ENCODE measurements at places on chromosomes 6 and 20. TPM values are rescaled to one million over a fixed set of nuclear protein-coding genes. Genes with fewer than 3 reads are reported as not detected.

The SALL4 gene
- total RNA-seq = not detected

DNA sequence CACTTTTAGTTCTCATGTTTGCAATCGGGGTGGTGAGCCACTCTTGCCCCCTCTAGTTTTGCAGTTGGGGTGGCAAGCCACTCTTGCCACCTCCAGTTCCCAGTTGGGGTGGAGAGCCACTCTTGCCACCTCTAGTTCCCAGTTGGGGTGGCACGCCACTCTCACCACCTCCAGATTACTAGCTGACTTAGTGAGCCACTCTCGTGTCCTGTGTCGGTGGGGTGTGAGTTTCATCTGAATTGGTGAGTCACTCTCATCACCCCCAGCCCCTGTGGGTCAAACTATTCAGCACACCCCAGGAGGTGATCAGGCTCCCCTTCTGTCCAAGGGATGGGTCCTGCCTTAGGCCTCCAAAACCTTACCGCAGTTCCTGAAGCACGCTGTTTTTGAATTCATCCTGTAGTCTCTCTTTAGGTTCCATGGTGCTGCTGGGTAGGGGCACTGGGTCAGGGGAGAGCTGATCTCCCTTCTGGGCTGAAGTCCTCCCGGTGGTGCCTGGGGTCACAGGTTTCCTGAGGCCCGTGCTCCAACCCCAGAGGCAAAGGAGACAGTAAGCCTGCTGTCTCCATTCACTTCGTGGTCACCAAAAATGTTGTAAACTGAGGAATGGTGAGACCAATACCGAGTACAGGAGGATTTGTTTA, 224.2 kb upstream of the SYNCRIP start:
- no peaks in the 10 kb centered on the region for H3K36me3 ChIP-seq
- no peaks in the 10 kb centered on the region for H3K4me1 ChIP-seq
- peak overlapping the region; percentile 52 for H3K4me3 ChIP-seq
- H3K27me3 ChIP-seq = no peaks in the 10 kb centered on the region
- no peak for DNase-seq

The PTCHD4 gene
- 1.3 TPM for total RNA-seq

- H3K4me1 ChIP-seq = no peaks in the 10 kb centered on the region
- peak overlapping the region; percentile 79 for H3K4me3 ChIP-seq
These were observed 3.6 kb downstream of the PPP1R10 start for GRCh38 chr6:30613251-30614043.

DNA sequence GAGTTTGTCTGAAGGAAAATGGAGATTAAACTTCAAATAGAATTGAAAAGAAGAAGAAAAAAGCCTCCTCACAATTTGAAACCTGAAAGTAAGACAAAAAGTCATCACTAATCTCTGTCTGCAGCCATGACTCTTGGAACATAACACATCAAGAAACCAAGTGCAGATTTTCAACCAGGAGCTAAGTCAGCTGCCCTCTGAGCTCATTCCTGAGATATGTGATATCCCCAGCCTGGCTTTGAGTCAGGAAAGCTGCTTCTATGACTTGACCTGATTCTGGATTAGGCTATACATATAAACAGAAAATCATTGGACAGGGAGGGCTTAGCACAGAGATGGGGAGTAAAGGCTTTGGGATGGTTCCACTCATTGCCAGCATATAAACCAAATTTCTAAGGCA, 891.4 kb downstream of the TFAP2A start:
- H3K27me3 ChIP-seq = no peaks in the 10 kb centered on the region
- no peak overlapping the region for H3K27ac ChIP-seq
- no peak overlapping the region for H3K4me3 ChIP-seq
- no peaks in the 10 kb centered on the region for H3K36me3 ChIP-seq
- no peaks in the 10 kb centered on the region for H3K4me1 ChIP-seq
- no peak for DNase-seq

The DEFB110 gene
- not detected for total RNA-seq

The C20orf202 gene
- not detected for total RNA-seq

- H3K4me1 ChIP-seq = peaks cover 6% of the 10 kb centered on the region
- H3K4me3 ChIP-seq = no peak overlapping the region
- no peak overlapping the region for H3K27ac ChIP-seq
- no peak for DNase-seq
- H3K27me3 ChIP-seq = peaks cover 6% of the 10 kb centered on the region
- H3K36me3 ChIP-seq = no peaks in the 10 kb centered on the region
These were observed 3.1 kb upstream of the SPATS1 start for GRCh38 chr6:44339301-44339700.

The SLC22A16 gene
- not detected for total RNA-seq

The TNF gene
- total RNA-seq = not detected

All from sigmoid colon (tissue), 7 donors.